ENCODE measurements at places on chromosomes 12 and 14. TPM values are rescaled to one million over a fixed set of nuclear protein-coding genes. Genes with fewer than 3 reads are reported as not detected.

DNA sequence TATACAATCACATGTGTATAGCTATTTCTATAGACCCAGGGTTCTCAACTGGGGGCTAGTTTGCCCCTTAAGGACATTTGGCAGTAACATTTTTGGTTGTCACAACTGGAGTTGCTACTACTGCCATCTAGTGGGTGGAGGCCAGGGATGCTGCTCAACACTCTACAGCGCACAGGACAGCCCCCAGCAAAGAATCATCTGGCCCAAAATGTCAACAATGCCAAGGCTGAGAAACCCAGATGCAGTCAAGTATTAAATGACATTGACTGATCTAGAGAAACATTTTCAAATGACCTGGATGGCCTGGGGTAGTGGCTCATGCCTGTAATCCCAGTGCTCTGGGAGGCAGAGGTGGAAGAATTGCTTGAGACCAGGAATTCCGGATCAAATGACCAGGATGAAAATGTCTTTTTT is 5.8 kb downstream of the WSB2 start:
- peak; percentile 39 for DNase-seq

DNA sequence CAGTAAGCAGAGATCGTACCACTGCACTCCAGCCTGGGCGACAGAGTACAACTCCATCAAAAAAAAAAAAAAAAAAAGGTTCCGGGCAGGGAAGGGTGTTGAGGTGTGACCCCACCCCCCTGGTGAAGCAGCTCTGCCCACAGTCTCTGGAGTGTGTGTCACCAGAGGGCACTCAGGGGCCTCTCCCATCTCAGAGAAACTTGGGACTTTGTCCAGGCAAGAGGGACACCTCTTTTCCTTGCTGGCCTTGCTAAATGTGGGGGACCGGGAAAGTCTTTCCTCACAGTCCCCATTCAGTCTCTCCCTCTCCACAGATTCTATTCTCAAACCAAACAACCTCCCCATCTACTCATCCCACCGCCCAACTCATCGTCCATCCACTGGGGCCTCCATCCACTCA is 43.6 kb downstream of the RFLNA start:
- DNase-seq, result peak; percentile 42

CCDC88C gene
- polyA plus RNA-seq, result 3.6 TPM

GRCh38 chr12:98402671-98403070 is 112.7 kb upstream of the TMPO start:
- DNase-seq, result no peak

ZNF891 gene
- polyA plus RNA-seq, result 0.64 TPM

HSPA2 gene
- 171 TPM for polyA plus RNA-seq
